ENCODE measurements at places on chromosomes 16 and 17. TPM values are rescaled to one million over a fixed set of nuclear protein-coding genes. Genes with fewer than 3 reads are reported as not detected.

DNA sequence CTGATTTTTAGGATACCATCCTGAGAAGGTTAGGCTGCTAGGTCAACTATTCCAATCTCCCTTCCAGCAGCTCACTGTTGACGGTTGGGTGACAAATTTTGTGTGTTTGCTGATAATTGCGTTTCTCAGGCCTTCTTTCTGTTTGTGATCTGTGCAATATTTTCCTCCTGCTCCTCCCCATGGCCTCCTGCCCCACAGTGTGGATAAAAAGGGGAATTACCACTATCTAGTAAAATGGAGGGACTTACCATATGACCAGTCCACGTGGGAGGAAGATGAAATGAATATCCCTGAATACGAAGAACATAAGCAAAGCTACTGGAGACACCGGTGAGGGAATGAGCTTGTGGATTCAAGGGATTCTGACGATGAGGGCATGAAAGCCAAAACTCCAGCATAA lies 9.2 kb downstream of the CHD3 start:
- H3K4me1 ChIP-seq: no peaks in the 10 kb centered on the region
- peaks cover 72% of the 10 kb centered on the region for H3K36me3 ChIP-seq
- H3K27me3 ChIP-seq: no peaks in the 10 kb centered on the region
- no peak for DNase-seq
- H3K27ac ChIP-seq: no peak overlapping the region

- no peak overlapping the region for H3K27ac ChIP-seq
- DNase-seq: no peak
- H3K4me3 ChIP-seq: no peak overlapping the region
- no peaks in the 10 kb centered on the region for H3K4me1 ChIP-seq
- H3K36me3 ChIP-seq: no peaks in the 10 kb centered on the region
Measured at GRCh38 chr16:58105631-58106030, 23.6 kb downstream of the CFAP20 start.

GRCh38 chr17:4931963-4932362 lies at the start of gene GP1BA:
Gene GP1BA (plus strand): TSS chr17:4932277. CDS start chr17:4932605, 328 bp downstream.
- no peak within 1 kb of the TSS for H3K27ac ChIP-seq
- H3K4me1 ChIP-seq: peaks cover 6% of the 10 kb centered on the region
- no peak for DNase-seq
- no peak within 1 kb of the TSS for H3K4me3 ChIP-seq
- peaks cover 1% of the 10 kb centered on the region for H3K36me3 ChIP-seq

DNA sequence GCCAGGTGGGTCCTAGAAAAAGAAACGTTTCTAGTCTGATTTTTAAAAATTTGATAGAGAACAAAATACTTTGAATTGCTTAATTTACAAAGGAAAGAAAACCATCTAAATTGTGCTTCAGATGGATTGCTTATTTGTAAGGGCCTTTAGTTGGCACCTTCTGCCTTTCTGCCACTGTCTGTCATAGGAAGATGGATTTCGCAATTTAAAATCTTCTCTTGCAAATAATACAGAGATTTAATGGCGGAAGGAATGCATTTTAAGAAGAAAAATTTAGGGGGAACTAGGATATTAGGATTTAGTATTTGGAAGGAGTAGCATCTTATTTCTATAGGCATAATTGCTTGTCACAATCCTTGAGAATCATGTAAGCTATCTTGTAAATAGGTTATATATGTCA lies 175.5 kb upstream of the RBL2 start:
- no peaks in the 10 kb centered on the region for H3K27me3 ChIP-seq
- no peak overlapping the region for H3K4me3 ChIP-seq
- no peak for DNase-seq
- peaks cover 39% of the 10 kb centered on the region for H3K36me3 ChIP-seq
- no peak overlapping the region for H3K27ac ChIP-seq

Gene METRNL
- 61.5 TPM for total RNA-seq

- no peak overlapping the region for H3K4me3 ChIP-seq
- DNase-seq: no peak
- no peaks in the 10 kb centered on the region for H3K27me3 ChIP-seq
- H3K27ac ChIP-seq: no peak overlapping the region
- H3K36me3 ChIP-seq: no peaks in the 10 kb centered on the region
- H3K4me1 ChIP-seq: no peaks in the 10 kb centered on the region
Measured at GRCh38 chr16:27156579-27156978, 46.7 kb upstream of the KDM8 start.

Gene NBR1
- total RNA-seq: 88.9 TPM

Gene SLC7A5
- total RNA-seq: 18.7 TPM

- H3K27ac ChIP-seq: no peak overlapping the region
- no peaks in the 10 kb centered on the region for H3K4me1 ChIP-seq
- H3K4me3 ChIP-seq: peak overlapping the region; percentile 9
- DNase-seq: no peak
Measured at GRCh38 chr16:8590811-8591210, 500 bp upstream of the TMEM114 start.

GRCh38 chr17:79182176-79183042 lies 107.8 kb downstream of the ENGASE start:
- no peaks in the 10 kb centered on the region for H3K4me1 ChIP-seq
- H3K27me3 ChIP-seq: peaks cover 25% of the 10 kb centered on the region
- H3K36me3 ChIP-seq: no peaks in the 10 kb centered on the region

Gene CDRT4
- 8.0 TPM for total RNA-seq

Gene SLC5A11
- 1.2 TPM for total RNA-seq

Gene HS3ST4
- total RNA-seq: not detected

Gene HBA1
- 41.1 TPM for total RNA-seq

DNA sequence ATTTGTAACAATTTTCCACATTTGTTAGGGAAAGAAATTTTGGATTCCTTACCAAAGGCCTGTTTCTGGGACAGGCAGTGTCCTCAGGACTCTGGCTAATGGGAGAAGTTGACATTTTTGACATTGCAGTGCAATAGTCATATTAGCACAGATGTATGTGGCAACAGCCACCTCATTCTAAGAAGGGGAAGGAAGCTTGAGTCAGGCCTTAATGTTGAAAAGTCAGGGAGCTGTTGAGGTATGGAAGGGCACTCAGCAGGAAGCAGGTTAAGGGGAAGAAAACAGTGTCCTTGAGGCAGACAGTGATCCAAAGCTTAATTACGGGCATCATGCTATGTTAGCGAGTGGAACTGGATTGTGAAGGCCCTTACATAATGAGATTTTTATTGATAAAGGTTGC lies 20.9 kb downstream of the AKTIP start:
- no peaks in the 10 kb centered on the region for H3K4me1 ChIP-seq
- no peak overlapping the region for H3K4me3 ChIP-seq
- H3K27ac ChIP-seq: no peak overlapping the region
- DNase-seq: no peak
- no peaks in the 10 kb centered on the region for H3K27me3 ChIP-seq

- no peak overlapping the region for H3K4me3 ChIP-seq
- no peak overlapping the region for H3K27ac ChIP-seq
- H3K36me3 ChIP-seq: no peaks in the 10 kb centered on the region
Measured at GRCh38 chr17:72843591-72843990, 248.9 kb downstream of the SLC39A11 start.
